ENCODE measurements at places on chromosomes 7 and 10. TPM values are rescaled to one million over a fixed set of nuclear protein-coding genes. Genes with fewer than 3 reads are reported as not detected.

- no peak overlapping the region for H3K4me3 ChIP-seq
- peaks cover 31% of the 10 kb centered on the region for H3K27me3 ChIP-seq
- no peak for DNase-seq
These were observed 9.2 kb downstream of the HABP2 start for GRCh38 chr10:113562069-113562468.

- H3K36me3 ChIP-seq = no peaks in the 10 kb centered on the region
- no peaks in the 10 kb centered on the region for H3K27me3 ChIP-seq
- no peak overlapping the region for H3K4me3 ChIP-seq
- H3K27ac ChIP-seq = peak overlapping the region; percentile 37
- DNase-seq = no peak
- H3K4me1 ChIP-seq = peaks cover 64% of the 10 kb centered on the region
These were observed 70.6 kb downstream of the CDK6 start for GRCh38 chr7:92765725-92766124.

GRCh38 chr10:86344281-86344680, 22.3 kb downstream of the GRID1 start:
- DNase-seq = no peak
- H3K4me3 ChIP-seq = no peak overlapping the region
- H3K4me1 ChIP-seq = peaks cover 10% of the 10 kb centered on the region
- H3K27ac ChIP-seq = no peak overlapping the region
- H3K36me3 ChIP-seq = no peaks in the 10 kb centered on the region

DNA sequence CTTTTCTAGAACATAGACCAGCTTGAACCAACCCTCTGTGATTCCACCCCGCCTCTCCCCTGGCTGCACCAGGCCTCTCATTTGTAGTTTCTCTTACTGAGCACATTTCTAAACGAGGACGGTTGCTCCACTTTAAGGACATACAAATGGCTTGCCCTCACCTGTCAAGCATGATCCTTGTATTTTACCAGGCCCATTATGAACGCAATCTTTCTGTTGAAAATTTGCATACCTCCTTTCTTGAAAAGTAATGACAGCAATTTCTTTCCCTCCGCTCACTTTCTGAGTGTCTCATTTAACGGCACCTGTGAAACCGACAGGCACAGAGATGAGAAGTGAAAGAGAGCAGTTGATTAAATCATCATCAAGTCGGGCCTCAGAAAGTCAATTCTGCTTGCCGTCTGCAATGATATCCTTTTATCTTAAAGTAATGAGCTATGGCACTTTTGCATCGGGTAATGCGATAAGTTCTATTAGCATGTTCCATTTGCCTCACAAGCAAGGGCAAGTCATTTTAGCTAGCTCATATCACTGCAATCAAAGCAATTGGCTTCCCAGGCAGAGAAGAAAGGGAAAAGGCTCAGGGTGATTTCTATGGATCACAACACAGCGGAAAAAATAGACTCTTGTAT, 705.6 kb upstream of the GALNT17 start:
- H3K4me3 ChIP-seq = no peak overlapping the region
- H3K4me1 ChIP-seq = no peaks in the 10 kb centered on the region
- DNase-seq = no peak
- no peaks in the 10 kb centered on the region for H3K36me3 ChIP-seq
- no peaks in the 10 kb centered on the region for H3K27me3 ChIP-seq
- no peak overlapping the region for H3K27ac ChIP-seq

GRCh38 chr7:76315364-76315763, 12.9 kb downstream of the HSPB1 start:
- H3K4me3 ChIP-seq = no peak overlapping the region
- no peak overlapping the region for H3K27ac ChIP-seq
- peaks cover 33% of the 10 kb centered on the region for H3K4me1 ChIP-seq
- H3K27me3 ChIP-seq = no peaks in the 10 kb centered on the region

DNA sequence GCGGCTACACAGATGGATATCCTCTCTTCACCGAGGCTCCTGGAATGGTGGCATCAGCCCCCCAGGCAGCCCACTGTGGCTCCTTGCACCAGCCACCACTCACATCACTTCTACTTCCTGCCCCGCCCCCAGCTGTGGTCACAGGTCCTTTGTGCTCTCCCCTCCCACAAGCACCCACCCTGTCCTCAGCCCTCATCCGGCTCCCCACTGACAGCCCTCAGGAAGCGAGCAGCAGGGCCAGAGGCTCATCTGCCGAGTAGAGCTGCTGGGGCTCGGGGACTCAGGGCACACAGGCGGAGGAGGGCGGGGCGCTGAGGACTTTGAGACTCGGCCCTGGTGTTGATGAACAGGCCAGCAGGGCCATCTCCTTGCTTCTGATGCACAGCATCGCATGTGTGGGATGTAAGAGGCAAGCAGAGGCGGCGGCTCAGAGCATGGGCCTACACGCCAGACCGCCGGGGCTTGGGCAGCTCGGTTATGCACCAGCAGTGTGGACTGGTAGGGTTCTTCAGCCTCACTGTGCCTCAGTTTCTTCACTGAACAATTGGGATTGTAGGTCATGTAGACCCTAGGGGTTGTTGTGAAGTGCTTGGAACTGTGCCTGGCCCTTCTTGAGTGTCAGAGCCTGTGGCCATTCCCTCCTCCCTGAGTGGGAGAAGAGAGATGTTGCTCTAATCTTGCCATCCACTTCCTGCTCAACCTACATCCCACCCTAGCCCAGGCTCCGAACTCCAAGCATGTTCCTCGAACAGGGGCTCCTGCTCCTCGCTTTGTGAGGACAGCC, at the start of gene PRF1:
PRF1 (minus strand) TSS at position 77 of the 784 bp plus-strand sequence. CDS start 1,839 bp downstream, outside the sequence.
- DNase-seq = no peak
- H3K27ac ChIP-seq = no peak within 1 kb of the TSS
- H3K36me3 ChIP-seq = no peaks in the 10 kb centered on the region
- no peak within 1 kb of the TSS for H3K4me3 ChIP-seq
- H3K27me3 ChIP-seq = no peaks in the 10 kb centered on the region

DNA sequence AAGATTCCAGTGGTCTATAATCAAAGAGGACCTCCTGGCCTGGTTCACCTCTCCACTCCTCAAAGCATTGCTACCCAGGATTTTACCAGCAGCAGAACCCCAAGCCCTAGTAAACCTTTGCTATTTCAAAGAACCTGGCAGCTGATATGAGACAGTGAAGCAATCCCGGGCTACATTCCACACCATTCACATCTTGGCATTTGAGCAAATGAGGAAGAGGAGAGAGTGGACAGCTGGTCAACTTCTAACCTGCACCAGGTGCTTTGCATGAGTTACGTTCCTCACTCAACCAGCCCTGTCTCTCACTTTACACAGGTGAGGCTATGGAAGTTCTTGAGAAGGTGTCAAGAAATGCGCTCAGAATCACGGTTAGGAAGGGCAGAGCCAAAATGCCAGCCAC, 1.1 kb downstream of the CCDC3 start:
- H3K27ac ChIP-seq = peak overlapping the region; percentile 7
- peaks cover 75% of the 10 kb centered on the region for H3K27me3 ChIP-seq
- peak overlapping the region; percentile 64 for H3K4me3 ChIP-seq
- DNase-seq = no peak
- no peaks in the 10 kb centered on the region for H3K36me3 ChIP-seq
- H3K4me1 ChIP-seq = peaks cover 14% of the 10 kb centered on the region

DNA sequence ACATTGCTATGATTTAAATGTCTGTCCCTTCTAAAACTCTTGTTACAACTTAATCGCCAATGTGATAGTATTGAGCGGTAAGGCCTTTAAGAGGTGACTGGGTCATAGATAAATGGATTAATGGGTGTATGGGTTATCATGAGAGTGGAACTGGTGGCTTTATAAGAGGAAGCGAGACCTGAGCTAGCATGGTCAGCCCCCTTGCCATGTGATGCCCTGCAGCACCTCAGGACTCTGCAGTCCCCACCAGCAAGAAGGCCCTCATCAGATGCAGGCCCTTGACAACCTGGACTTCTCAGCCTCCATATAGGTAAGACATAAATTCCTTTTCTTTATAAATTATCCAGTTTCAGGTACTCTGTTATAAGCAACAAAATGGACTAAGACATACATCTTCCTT, 15.6 kb downstream of the PARP12 start:
- no peak overlapping the region for H3K4me3 ChIP-seq
- H3K36me3 ChIP-seq = peaks cover 30% of the 10 kb centered on the region
- no peaks in the 10 kb centered on the region for H3K27me3 ChIP-seq
- no peak for DNase-seq

DNA sequence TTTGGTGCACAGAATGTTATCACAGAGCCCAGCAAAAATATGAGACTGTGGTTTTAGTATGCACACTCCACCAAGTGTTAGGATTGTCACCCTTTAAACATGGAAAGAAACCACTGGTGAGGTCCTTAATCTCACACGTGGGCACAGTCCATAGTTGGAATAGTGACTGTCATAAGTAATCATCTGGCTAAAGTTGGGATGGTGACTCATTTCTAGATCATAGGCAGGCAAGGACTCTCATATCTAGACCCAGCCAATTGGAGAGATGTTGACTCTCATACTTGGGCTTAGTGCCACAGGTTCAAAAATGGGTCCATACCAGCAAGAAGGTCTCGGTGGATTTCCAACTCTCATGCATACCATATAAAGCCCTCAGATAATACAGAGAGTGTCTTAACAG, 39.6 kb upstream of the ZNF680 start:
- H3K27ac ChIP-seq = no peak overlapping the region
- H3K4me1 ChIP-seq = no peaks in the 10 kb centered on the region
- H3K27me3 ChIP-seq = no peaks in the 10 kb centered on the region

DNA sequence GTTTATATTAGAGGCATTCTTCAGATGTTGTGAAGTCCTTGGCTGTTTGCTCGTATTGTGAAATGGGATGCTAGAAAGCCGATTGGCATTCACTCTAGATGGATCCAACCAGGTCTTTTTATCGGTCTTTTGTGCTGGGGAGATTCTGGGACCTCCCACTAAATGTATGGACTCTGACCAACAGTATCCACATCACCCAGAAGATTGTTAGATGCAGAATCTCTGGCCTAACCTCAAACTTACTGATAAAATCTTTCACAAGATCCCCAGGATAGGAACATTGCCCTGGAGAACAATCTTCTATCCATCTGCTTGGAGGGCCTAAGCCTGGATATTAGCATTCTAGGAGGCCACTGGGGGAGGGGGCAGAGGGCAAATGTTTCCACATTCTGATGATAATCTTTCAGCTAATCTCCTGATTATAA, 160.9 kb downstream of the PLXDC2 start:
- no peak for DNase-seq
- no peak overlapping the region for H3K4me3 ChIP-seq
- H3K27ac ChIP-seq = no peak overlapping the region
- no peaks in the 10 kb centered on the region for H3K36me3 ChIP-seq
- H3K27me3 ChIP-seq = no peaks in the 10 kb centered on the region

- no peak for DNase-seq
- no peak overlapping the region for H3K27ac ChIP-seq
- no peaks in the 10 kb centered on the region for H3K4me1 ChIP-seq
- H3K27me3 ChIP-seq = peaks cover 25% of the 10 kb centered on the region
These were observed 21.5 kb upstream of the TMEM213 start for GRCh38 chr7:138776166-138776833.

GRCh38 chr7:41830271-41830670, 127.4 kb upstream of the INHBA start:
- H3K27me3 ChIP-seq = no peaks in the 10 kb centered on the region
- no peaks in the 10 kb centered on the region for H3K36me3 ChIP-seq
- H3K27ac ChIP-seq = no peak overlapping the region
- H3K4me3 ChIP-seq = no peak overlapping the region
- H3K4me1 ChIP-seq = no peaks in the 10 kb centered on the region
- DNase-seq = no peak

DNA sequence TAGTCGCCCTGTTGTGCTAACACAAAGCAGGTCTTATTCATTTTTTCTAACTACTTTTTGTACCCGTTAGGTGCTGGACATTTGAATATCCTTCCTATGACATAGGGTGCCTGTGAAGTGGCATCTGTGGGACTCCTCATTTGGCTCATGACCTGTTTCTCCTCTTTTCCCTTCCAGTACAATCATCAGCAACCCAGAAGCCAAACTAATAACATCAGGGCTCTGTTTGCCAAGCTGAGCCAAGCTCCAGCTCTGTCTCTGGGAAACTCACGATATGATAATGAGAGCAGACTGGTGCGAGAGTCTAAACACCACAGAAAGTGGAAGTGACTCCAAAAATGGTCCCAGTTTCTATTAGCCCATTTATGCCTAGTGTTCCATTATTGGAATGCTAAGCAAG, 92.0 kb downstream of the SVIL start:
- peaks cover 8% of the 10 kb centered on the region for H3K36me3 ChIP-seq
- peak overlapping the region; percentile 63 for H3K27ac ChIP-seq
- peaks cover 83% of the 10 kb centered on the region for H3K4me1 ChIP-seq
- H3K4me3 ChIP-seq = no peak overlapping the region
- no peak for DNase-seq
- no peaks in the 10 kb centered on the region for H3K27me3 ChIP-seq

GRCh38 chr7:7569081-7569527, 2.4 kb downstream of the MIOS start:
- H3K27me3 ChIP-seq = no peaks in the 10 kb centered on the region
- no peak overlapping the region for H3K27ac ChIP-seq
- DNase-seq = no peak

DNA sequence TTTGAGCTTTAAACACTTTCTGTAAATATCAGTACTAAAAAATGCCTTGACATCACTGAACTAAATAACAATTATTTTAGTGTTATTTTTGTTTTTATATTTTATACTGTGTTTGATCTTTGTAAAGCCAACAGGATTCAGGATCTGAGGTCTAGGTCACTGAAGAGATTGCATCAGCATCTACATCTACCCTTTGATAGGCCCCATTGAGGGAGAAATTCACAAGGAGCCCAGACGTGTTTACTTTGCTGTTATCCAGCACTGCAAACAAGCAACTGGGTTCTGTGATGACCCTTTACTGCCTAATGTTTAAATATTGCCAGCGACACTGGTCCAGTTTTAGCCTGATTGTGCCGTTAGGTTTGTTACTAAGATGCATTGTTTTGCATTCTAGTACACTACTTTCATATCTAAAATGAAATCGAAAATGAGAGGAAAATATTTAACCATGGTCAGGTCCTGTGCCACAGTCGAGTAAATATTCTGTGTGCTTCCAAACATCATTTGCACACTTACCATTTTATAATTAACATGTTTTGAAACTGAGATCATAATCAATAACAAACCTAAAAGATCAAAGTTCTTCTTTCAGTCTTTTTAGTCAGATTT, 48.7 kb downstream of the SP8 start:
- H3K4me3 ChIP-seq = no peak overlapping the region
- H3K27ac ChIP-seq = no peak overlapping the region
- DNase-seq = no peak
- no peaks in the 10 kb centered on the region for H3K27me3 ChIP-seq

DNA sequence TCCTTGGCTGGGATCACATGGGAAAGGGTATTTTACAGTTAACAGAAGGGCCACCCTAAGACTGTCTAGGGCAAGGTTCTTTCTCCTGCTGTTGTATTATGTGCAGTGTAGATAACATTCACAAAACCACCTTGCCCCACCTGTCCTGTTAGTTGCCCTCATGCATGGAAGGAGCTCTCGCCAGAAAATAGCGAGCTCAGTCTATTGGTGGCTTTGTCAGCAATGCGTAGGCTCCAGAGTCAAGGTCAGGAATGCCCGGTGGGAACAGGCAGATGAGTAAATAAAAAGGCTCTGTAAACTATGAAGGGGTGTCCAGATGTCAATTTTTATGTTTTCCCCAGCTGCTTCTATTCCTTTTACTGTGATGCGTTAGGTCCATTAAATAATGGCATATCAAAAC, 107.1 kb upstream of the WDR11 start:
- no peak overlapping the region for H3K27ac ChIP-seq
- peaks cover 67% of the 10 kb centered on the region for H3K27me3 ChIP-seq
- H3K4me3 ChIP-seq = no peak overlapping the region
- H3K36me3 ChIP-seq = no peaks in the 10 kb centered on the region
- H3K4me1 ChIP-seq = no peaks in the 10 kb centered on the region

The NRG3 gene
- 0.11 TPM for total RNA-seq

The TFPI2 gene
- 1.5 TPM for total RNA-seq

The AKR1D1 gene
- not detected for total RNA-seq

The CFTR gene
- 0.11 TPM for total RNA-seq
